T-helper 1 cell (primary cell): ENCODE measurements at places on chromosomes 6 and 20.

- DNase-seq: no peak
Observed at GRCh38 chr20:49171909-49172308, 16.2 kb downstream of the STAU1 start.

- DNase-seq: no peak
Observed at GRCh38 chr20:8057871-8058270, 38.3 kb upstream of the TMX4 start.

DNA sequence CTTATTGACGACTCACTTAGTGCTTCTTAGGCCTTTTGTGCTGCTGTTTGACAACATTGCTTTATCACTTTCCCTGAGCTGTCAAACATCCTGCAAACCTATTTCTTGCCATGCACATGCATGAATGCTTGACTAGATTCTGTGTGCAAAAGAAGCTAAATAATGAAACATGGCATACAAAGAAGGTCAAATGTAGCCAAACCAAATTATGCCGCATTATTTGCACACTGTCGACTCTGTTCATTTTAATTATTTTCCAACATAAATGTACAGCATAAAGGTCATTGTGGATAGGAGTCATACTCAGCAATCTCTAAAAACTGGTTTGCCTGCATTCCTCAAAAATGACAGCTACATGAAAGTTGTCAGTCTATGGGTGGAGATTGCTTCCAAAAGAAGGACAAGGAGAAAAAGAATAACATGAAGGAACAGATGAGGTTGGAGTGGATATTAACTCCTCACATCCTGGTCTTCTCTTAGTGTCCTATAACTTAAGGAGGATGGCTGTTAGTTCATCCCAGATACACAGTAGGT lies 123.1 kb upstream of the STXBP5 start:
- DNase-seq: no peak

DNA sequence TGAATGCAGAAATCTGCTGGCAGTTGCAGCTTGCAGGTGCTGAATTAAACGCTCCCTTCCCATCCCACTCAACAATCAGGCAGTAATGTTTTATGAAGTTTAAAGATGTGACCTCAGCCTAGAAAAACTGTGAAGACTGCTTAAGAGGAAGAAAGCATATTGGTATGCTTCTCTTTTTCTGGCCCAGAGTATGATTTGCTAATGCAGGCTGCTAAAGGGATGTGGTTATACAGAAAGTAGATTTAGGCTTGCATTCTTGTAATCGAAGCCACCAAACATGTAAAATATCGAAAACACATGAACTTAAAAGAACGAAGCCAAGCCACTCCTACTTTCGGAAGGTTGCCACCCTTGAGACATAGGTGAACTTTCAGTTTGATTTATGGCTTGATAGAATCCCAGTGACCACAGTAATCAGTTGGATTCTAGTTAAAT lies 40.7 kb downstream of the MAP3K5 start:
- no peak for DNase-seq
